ENCODE measurements at places on chromosomes 2 and 18.

DNA sequence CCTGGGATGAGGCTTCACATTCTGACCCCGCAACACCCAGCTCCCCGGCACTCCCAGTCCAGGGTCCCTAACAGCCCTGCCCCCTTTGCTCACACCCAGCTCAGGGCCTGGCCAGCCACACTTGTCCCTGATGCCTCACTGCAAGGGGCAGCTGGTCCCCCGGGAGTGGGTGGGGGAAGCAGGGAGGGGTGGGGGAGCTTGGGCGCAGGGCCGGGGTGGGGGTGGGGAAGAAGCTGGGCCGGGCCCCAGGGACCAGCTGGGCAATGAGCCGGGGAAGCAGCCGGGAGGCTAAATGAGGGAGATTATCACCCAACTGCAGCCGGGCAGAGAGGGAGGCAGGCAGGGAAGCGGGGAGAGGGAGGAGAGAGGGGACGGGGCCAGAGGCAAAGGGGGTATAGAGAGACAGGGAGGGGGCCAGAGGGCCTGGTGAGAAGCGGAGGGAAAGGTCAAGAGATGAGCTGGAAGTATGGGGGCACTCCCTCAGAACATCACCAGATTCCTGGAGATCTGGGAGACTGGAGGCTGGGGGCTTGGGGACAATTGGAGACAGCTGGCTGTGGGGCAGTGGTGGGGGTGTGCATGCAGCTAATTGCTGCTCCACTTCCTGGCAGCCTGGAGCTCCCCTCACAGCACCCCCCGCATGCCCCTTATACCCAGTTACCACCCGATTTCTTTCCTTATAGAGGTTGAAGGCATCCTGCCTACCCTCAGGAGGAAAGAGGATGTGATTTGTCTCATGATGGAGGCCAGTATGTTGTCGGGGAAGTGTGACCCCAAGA is 2.5 kb upstream of the ASIC4 start:
- peak; percentile 88 for DNase-seq

DNA sequence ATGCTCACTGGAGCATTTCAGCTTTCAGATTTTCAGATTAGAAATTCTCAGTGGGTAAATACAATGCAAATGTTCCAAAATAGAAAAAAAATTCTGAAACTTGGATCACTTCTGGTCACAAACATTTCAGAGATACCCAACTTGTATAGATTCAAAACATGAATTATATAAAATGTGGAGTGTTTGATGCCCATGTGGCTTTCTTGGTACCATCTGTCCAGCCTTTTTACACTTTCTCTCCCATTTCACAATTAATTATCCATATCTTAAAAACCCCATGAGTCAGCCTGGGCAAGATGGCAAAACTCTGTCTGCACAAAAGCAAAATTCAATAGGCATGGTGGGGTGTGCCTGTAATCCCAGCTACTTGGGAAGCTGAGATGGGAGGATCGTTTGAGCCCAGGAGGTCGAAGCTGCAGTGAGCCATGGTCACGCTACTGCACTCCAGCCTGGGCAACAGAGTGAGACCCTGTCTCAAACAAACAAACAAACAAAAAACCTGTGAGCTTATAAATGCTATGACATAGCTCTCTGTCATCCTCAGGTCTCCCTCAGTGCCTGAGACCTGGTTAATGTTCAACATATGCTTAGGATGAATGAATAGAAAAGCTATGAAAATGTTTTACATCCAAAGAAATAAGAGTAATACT is 146.3 kb upstream of the TTC39C start:
- DNase-seq, result no peak

DNA sequence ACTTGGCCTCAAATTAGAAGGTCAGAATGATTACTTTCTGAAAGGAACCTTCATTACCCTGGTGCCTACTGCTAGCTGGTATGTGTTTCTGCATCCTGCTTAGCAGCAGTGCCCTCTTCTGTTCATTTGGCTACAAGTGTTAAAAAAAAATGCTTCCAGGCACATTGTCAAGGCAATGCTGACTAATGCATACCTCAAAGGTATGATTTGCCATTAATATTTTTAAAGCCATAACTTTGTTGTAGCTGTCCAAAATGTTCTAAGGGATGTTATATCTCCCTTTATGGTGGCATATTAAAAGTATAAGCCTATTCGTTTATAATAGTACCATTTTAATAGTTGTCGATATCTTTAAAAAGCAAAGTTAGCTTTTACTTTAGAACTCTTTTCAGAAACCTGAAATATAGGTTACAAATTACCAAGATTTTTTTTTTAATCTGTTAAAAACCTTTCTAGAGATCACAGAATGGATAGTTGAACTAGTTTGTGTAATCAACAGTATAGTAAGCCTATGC is 52.0 kb upstream of the FAM171B start:
- DNase-seq, result peak; percentile 33

DNA sequence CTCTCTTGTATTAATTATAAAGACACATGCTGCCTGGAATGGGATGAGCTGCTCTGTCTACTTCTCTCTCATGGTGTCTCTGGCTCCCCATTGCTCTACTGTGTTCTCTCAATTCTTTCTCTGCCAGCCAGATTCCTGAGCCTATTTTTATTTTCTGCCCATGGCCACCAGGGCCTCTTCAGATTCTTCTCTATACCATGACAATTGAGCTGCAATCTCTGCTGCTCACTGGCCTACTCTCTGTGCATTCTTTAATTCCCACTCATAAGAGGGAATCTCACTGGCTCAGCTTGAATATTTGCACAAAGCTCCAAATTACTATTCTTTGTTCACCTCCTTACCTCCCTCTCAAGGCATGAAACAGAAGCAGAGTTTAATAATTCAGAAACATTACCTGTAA is 161.4 kb upstream of the GULP1 start:
- DNase-seq, result no peak

DNA sequence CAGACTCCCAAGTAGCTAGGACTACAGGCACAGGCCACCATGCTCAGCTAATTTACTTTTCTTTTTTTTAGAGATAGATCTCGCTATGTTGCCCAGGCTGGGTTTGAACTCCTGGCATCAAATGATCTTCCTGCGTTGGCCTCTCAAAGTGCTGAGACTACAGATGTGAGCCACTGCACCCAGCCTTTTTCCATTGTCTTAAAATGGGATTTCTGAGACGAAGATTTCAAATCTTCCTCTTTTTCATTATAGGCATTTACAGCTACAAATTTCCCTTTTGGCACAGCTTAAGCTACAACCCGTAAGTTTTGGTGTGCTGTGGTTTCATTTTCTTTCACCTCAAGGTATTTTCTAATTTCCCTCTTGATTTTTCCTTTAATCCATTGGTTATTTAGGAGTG is 8.6 kb downstream of the GNLY start:
- no peak for DNase-seq

GRCh38 chr18:65439188-65439587 is 311.6 kb upstream of the CDH7 start:
- DNase-seq, result no peak

DNA sequence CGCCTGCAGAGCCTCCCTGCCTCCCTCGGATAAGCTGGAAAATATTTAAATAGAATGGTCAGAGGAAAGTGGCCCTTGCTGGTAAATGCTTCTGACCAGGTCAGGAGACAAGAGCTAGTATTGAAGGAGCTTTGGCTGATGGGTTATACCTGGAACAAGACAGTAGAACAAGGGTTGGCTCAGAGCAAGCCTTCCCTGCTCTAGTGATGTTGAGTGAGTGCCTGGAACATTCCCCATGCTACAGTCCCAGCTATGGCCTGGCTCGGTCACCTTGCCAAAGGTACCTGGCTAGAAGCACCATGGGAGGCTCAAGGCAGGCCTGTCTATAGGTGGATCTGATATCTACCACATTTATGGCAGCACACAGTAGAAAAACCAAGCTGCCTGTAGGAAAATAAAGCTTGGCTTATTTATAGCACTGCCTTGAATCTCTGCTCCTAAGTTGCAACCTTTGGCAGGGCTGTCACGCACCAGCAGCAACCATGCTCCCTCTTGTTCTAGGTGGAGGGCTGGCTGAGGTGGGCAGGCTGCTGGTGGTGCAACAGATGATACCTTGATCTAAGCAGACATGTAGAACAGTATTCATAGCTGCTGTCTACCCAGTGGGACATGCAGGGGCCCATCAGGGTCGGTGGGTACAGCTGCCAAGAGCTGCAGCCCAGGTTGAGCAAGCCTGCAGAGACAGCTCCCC is 66.7 kb upstream of the BCL2L11 start:
- DNase-seq, result no peak

GRCh38 chr2:172358691-172359556 is 68.5 kb upstream of the ITGA6 start:
- no peak for DNase-seq

DNA sequence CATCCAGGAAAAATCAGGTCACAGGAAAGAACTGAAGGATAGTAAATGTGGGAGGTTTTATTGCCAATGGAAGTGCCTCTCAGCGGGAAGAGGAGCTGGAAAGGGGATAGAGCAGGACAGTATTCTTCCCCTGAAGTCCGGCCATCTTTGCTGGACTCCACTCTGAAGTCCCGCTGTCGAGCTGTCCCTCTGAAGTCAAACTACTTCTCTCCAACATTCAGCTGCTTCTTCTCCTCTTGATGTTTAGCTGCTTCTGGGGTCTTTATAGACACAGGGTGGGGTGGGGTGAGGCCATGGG is 23.5 kb upstream of the SLC39A10 start:
- DNase-seq, result no peak

DNA sequence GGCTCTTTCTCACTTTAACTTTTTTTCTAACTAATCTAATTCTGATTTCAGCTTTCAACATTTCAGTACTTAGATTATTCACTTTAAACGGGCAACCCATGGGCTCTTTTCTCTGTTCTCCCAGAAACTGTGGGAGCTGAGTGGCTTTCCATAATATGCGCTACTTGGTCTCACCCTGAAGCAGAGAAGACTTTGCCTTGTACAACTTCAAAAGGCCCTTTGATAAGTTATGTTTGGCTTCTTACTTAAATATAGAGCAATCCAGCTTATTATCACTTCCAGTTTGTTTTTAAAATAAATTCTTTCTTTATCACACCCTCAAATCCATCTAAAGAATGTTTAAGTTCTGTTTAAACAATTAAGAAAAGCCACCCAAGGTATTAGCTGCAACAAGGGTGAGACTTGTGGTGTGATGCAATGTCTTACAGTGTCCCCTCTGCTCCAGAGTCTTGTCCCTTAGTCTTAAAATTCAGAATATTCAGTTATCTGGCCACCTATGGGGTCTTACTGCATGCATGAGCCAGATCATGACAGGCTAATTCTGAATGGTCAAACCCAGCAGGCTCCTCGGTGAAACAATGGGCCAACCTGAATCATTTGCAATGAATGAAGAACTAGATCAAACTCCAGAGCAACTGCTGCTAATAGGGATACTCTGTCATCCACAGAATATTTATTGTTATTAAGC is 38.8 kb downstream of the GCG start:
- DNase-seq, result no peak

DNA sequence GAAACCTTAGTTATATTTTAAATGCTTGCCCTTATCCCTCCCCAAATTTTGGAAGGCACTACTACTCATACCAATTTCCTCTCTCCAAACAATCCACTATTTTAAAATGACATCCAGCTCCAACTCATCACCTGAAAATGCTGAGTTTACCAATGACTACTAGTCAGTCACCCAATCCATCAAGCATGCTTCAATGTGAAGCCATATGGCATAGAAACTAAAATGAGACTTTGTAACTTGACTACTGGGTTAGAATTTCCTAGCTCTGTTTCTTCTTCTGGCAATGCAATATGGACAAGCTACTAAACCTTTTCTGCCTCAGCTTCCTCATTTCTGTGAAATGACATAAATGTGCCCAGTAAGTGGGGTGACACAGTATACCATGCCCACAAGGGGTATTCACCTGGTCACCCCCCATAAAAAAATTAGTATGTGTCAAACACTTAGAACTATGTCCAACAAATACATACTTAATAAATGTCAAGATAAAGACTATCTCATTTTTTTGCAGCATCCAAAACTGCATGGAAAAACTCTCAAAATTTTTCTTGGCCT is 10.0 kb upstream of the STPG4 start:
- DNase-seq, result no peak

DNA sequence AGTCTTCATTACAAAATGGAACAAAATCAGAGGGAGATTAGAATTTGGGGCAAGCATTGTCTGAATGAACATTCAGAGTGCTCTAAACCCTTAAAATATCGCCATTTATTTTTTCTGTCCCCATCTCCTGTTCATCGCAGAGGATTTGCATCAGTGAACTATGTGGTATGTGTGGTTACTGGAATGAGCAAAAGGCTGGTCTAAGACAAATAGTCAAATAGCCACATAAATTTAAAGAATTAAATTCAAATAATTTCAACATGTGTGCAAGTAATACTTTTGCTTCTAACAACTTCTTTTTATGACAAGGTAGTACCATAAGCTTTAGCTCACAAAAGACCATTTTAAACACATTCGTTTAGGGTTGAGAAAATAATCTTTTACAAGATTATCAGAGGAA is 82.6 kb upstream of the ST8SIA3 start:
- no peak for DNase-seq

- DNase-seq, result no peak
Measured at GRCh38 chr2:107107351-107107750, 221.4 kb upstream of the ST6GAL2 start.

DNA sequence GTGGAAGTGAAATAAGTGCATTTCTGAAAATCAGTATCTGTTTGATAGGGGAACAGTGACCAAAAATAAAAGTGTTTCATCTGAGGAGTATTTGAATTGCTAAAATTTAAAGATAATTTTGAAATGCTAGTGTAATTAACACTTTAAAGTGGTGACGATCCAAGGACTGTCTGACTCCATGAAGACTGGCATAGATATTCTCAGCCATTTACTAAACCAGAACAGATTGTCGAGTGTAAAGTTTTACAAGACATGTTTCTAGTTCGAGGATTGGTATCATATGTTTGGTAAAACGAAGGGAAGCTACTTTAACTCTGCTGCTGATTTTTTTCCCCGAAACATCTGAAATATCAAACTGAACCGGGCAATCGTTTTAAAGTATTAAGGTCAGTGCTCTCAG is 417.9 kb downstream of the EPHA4 start:
- DNase-seq, result no peak

DNA sequence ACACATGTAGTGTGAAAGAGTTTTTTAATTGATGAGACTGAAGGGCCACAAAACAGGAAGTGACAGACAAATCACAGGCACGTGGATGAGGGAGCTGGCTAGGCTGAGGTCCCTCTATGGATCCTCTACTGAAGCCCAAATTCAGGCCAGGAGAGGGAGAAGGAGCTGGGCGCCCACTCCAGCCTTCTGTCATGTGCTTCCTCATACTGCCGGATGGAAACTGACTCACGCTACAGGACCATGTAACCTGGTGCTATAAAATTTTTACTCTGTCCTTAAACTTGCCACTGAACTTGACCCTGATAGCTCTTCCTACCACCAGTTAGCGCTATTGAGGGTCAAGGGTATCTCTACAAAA is 31.3 kb downstream of the PSTPIP2 start:
- DNase-seq, result no peak

Data from BE2C (cell line).